Stimulated activated CD8-positive, alpha-beta memory T cell treated with anti-CD3 and anti-CD28 coated beads, Interleukin-15, amount 100 ng/mL, for 4 hours (primary cell): ENCODE measurements at places on chromosomes 6 and 20.

DNA sequence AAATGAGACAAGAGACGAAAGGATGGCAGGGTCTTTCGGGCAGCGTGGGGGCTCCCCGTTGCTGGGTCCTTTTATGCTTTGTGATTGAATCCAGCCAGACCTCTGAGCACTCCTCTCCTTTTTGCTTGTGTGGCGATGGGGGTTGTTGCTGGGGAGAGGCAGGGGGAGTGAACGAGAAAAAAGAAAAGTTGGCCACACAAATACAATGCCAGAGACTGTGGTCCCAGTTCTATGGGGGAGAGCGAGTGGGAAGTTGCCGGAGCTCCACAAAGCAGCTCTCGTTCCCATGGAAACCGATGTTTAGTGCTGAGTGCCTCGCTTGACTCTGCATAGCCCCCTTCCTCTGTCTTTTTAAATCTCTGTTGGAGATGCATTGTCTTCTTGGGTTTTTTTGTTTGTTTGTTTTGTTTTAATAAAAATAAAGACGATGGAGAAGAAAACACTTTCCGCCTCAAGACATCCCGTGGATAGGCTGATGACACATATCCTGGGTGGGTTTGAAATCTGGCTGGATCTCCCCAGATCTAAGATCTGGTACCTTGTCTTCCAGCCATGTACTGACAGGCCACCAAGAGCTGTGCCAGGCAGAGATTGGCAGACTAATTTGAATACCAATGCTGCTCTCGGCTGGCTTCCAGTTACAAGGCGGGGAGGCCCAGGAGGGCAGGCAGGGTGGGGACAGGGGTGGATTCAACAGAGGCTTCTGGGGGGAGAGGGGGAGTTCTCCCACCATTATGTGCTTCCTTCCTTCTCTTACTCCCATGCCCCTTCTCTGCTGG lies 529.3 kb downstream of the QKI start:
- no peak for DNase-seq

- DNase-seq, result no peak
Measured at GRCh38 chr20:16054985-16055384, 518.3 kb downstream of the KIF16B start.

DNA sequence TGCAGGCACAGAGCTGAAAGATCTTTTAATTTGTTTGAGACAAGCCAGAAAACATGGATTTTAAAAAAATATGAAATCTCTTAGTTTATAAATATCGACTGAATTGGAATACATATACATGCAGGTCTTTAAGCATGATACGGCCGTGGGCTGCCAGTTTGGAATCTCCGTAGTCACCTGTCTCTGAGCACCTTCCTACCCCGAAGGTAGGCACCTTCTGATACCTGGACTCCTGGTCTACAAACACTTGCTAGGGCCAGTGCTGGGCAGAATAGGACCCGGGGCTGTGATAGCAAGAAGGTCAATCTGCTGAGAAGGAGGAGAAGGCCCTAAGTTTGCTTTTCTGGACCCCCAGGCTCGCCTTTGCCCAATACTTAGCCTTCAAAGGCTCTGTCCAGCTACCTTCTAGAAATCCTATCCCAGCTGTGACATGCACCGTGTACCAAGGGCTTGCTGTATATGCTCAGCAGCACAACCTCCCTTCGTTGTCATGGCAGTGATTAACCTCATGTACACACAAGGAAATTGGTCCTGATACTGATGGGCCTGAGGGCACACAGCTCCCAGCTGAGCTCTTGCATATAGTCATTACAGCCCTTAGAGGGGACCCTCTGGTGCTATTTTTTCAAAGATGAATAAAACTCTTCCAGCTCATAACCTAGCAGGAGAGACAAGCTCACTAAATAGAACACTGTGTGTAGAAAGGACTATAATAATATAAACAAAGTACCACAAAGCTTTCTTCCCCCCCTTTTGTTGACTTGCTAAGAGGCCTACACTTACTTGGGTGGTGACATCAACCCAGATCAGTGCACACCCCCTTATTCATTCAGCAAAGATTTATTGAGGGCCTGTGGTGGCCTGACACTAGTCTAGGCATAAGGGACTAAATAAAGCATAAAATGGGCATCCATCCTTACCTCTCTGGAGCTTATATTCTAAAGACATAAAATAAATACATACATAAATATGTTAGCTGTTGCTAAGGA lies 17.7 kb downstream of the SNPH start:
- no peak for DNase-seq

GRCh38 chr20:62139636-62140035 lies 3.6 kb downstream of the PSMA7 start:
- no peak for DNase-seq

- no peak for DNase-seq
Measured at GRCh38 chr6:166514196-166514595, 72.3 kb downstream of the RAMACL start.

DNA sequence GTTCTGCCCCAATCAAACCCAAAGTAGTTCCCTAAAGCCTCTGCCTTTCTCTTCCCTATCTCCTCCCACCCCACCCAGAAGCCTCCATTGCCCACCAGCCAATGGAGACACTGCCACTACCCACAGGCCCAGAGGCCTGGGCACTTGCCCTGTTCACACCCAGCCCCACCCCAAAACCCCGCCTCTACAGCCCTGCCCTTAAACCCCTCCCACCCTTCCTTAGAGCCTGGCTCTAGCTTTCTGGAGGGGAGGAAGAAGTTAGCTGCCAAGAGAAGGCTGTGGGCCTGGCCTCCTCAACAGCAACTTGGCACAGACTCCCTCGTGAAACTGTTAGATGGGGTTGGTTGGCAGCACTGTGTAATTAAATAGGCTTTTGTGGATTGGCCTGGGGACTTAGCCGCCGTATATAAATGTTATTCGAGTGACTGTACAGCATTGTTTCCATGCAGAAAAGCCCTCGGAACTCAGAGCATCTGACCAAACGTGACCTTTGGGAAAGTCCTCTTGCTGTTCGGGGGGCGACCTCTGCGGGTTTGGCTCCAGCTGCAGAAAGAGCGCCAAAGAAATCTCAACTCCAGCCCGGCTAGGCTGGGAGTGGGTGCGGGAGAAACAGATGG lies 31.4 kb downstream of the COL11A2 start:
- DNase-seq, result no peak

GRCh38 chr20:33925867-33926266 lies 67.8 kb upstream of the RALY start:
- DNase-seq, result no peak
